ENCODE measurements at places on chromosomes 4 and X.

- no peak for DNase-seq
Measured at GRCh38 chr4:121697564-121697963, 784 bp upstream of the ANXA5 start.

GRCh38 chr4:76782837-76783236 lies 115.1 kb downstream of the SOWAHB start:
- DNase-seq: no peak

- DNase-seq: no peak
Measured at GRCh38 chr4:150215601-150216000, 137.4 kb downstream of the DCLK2 start.

DNA sequence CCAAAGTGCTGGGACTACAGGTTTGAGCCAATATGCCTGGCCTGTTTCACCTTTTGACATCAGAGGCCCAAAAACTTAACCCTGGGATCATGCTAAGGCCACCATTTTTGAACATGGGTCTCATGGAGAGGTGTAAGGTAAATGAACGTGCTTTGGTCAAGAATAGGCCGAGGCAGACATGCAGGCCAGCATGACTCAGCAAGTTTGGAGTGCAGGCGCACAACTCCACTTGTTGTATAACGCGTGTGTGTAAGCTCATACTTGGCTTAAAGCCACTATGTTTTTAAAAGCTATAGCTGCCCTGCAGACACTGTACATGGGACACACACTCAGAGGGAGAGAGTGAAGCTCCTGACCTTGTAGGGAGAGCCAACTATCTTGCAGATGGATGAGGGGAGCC lies 43.8 kb upstream of the HPSE start:
- no peak for DNase-seq

GRCh38 chr4:102601586-102602227 lies 100.5 kb downstream of the NFKB1 start:
- DNase-seq: no peak

DNA sequence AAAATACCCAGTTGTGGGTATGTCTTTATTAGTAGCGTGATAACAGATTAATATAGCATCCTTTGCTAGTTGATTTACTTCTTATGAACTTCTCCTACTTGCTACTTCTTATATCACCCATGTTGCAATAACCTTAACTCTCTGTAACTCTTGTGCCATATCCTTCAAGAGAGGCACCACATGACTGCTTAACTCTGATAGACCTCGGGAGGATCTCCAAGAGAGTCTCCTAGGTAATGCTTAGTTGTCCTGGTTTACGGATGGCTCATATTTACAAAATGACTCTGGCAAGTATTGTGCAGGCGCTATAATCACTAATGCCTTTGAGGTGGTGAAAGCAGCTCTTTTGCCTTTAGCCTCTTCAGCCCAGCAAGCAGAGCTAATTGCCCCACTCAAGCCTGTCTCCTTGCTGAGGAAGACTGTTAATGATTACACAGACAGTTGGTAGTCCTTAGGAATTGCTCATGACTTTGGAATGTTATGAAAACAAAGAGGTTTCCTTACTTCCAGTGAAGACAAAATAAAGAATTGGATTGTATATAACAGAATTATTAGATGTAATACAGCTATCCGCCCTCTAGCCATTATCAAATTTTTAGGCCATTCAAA lies 1305.8 kb downstream of the PCDH7 start:
- no peak for DNase-seq

GRCh38 chr4:8610858-8611616 lies 18.5 kb downstream of the CPZ start:
- DNase-seq: no peak

- no peak for DNase-seq
Measured at GRCh38 chr4:142112451-142112850, 476.1 kb downstream of the IL15 start.

GRCh38 chr4:66574145-66574978 lies 904.1 kb upstream of the EPHA5 start:
- DNase-seq: no peak

GRCh38 chr4:15168759-15169158 lies 166.5 kb downstream of the CPEB2 start:
- DNase-seq: no peak

DNA sequence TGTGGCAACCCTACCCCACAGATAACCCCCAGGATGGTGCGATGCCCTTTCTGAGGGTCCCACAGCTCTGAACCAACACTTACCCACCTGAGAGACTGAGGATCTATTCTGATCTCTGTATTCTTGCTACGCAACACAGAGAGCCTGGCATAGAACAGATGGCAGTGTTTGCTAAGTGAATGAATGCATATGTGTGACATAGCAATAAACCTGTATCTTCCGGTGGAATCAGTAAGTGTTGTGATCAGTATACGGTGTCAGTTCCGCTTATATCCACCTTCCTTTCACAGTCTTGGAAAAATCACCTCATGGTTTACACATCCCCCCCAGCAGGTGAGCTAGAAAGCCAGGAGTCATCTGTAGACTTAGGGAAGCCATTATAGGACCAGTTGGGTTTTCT lies 5.9 kb upstream of the HSD17B10 start:
- DNase-seq: no peak

- no peak for DNase-seq
Measured at GRCh38 chr4:55469979-55470378, 74.2 kb downstream of the TMEM165 start.

GRCh38 chr4:16329125-16329796 lies 103.0 kb upstream of the TAPT1 start:
- DNase-seq: no peak

DNA sequence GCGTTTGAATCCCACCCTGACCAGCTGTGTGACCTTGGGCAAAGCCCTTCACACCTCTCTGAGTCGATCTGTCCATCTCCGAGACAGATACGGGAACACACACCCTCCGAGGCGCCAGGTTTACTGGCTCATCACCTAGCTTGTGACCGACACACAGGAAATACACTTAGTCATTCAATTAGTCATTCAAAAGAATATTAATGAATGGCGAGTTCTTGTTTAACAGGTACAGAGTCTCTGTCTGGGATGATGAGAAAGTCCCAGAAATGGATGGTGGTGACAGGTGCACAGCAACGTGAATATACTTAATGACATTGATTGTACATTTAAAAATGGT lies 80.6 kb downstream of the PPP2R2C start:
- DNase-seq: no peak

- DNase-seq: no peak
Measured at GRCh38 chr4:164012396-164013027, 518.0 kb downstream of the TMA16 start.

DNA sequence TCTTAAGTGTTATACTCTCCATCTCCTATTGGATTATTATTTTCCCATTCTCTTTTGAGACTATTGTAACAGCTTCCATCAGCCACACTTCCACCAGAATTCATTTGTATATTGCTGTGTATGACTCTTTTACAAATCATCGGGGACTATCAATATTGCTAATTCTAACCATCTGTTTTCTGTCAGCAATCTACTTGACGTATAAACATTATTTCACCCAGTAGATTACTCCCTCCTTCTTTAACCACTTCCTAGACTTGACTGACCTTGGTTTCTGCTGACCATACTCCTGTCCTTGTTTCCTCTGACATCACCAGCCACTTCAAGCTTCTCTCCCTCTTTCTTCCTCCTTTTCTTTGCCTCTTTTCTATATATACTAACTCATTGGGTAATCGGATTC lies 402.9 kb downstream of the PCDH18 start:
- no peak for DNase-seq

DNA sequence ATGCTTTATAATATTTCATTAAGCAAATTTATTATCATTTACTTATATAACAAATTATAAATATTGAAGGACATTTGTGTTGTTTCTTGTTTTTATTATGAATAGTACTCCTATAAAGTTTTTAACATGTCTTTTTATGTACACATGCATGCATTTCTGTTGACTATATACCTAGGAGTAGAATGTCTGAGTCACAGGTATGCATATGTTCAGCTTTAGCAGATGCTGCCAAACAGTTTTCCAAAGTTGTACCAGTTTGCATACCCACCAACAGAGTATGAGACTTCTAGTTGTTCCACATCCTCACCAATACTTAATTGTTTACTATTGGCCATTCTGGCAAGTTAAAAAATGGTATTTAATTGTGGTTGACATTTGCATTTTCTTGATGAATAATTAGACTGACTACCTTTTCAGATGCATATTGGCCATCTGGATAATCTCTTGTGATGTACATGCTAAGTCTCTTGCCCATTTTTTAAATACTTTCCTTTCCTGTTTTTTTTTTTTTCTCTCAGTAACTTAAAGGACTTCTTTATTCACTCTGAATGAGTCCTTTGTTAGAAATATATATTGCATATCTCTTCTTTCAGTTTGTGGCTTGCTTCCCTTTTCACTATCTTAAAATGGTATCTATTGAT lies 132.2 kb upstream of the TRIM2 start:
- no peak for DNase-seq

DNA sequence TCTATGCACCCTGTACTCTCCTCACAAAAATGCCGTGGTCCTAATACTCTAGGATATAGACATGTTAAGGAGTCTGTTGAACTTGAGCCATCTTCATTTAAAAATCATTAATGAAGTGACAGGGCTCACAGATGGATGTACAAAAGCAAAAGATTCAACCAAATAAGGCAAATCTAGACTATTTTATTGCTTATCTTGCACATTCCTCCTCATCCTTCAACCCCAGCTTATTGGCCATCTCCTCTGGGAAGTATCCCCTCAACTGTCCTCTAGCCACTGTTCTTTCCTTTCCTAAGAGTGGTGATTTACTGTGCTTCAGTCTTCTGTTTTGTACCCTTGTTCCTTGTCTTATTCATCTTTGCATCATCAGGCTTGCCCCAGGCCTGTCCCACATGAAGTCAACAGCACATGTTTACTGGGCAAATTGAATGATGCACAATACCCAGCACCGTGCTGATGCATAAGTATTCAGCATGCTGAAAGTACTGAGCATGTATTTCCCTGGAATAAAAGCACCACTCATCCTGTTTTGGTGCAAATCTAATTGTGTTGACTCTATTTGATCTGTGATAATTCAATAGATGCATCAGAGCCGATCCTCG lies 287.3 kb upstream of the CLNK start:
- DNase-seq: no peak

DNA sequence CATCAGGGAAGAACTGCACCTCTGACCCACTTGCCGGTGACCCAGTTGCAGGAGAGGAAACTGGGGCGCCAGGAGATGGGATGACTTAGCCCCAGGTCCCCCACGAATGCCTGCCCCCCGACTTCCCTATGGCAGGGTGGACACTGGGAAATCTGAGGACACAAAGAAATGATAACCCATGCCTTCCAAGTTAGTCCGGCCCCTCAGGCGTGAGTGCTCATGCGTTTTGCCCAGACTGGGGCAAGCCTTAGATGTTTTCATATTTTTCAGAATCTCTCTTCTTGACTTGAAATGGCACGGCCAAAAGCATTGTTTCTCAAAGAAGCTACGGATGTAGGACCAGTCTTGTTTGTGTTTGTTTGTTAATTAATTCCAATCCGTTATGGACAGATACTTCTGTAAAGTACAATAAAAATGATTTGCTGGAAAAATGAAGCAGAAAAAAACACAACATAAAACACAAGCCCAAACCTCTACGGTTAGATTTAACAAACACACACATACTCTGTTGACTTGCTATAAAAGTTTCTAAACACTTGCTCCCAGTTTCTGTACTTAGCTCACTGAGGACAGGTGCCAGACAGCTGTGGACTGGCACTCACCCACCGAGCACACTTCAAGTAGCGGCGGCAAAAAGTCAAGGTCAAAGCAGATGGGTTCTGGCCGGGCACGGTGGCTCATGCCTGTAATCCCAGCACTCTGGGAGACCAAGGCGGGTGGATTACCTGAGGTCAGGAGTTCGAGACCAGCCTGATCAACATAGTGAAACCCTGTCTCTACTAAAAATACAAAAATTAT lies 341.5 kb downstream of the BCOR start:
- DNase-seq: no peak

Measured in stimulated activated CD8-positive, alpha-beta memory T cell treated with anti-CD3 and anti-CD28 coated beads, Interleukin-7, amount 100 ng/mL, for 1 hour (primary cell).